ENCODE measurements at places on chromosomes 12 and 14.

DNA sequence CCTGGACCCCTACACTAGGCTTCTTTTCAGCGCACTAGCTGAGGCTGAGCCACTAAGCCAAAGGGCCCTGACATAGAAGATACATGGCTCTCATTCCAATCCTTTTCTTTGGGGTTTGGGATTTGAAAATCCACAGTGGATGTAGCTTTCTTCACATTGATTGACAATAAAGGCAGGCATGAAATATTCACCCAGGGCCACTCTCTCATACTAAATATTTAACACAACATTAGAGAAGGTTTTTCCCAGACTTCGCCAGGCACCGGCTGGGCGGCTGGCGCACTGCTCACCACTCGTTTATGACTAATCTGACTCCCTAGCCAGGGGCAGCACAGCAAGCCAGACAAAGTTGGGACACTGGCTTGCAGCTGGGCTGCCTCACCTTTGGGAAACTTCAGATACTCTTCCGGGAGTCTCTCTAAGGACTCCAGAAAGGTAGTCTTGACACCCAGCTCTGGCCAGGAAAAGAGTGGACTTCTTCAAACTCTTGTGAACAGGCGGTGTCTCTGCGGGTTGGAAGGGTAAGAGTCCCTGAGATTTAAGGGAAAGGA lies 699 bp upstream of the HOXC11 start:
- no peak for DNase-seq

- DNase-seq: no peak
These were observed 32.6 kb downstream of the JDP2 start for GRCh38 chr14:75460394-75460793.

DNA sequence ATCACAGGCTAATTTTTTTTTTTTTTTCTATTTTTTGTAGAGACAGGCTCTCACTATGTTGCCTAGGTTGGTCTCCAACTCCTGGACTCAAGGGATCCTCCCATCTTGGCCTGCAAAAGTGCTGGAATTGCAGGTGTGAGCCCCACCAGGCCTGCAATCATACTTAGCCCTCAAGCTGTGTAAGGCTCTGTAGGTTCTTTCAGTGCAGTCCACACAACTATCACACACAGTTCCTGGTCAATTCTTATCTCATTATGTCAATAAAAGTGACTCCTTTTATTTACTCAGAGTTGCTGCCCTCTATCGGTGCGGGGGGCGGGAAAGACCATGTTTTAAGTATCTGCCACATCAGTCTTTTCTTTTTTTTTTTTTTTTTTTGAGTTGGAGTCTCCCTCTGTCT lies 29.0 kb downstream of the SLC2A3 start:
- no peak for DNase-seq

DNA sequence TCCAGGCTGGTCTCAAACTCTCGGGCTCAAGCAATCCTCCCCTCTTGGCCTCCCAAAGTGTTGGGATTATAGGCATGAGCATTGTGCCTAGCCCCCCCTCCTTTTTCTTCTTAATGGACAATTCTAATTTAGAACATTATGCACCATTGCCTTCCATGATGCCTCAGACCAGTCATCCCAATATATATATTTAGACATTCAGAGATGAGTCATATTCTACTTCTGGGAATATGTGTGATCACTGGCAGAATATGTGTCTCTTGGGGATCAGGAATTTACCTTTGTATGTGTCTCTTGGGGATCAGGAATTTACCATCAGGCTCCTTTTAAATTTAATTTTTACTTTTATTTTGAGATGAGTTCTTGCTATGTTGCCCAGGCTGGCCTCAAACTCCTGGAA lies 7.5 kb upstream of the CCDC177 start:
- no peak for DNase-seq

GRCh38 chr12:99111600-99111999 lies 466.5 kb downstream of the APAF1 start:
- DNase-seq: peak; percentile 90

Measured in NCI-H1436 treated with DMSO at 0.1 percent for 48 hours (cell line).